ENCODE measurements at places on chromosomes 6 and 20.

GRCh38 chr6:16257999-16258708 is 19.8 kb downstream of the GMPR start:
- DNase-seq: no peak

GRCh38 chr20:62824476-62825332 is 7.9 kb downstream of the COL9A3 start:
- peak; percentile 52 for DNase-seq

DNA sequence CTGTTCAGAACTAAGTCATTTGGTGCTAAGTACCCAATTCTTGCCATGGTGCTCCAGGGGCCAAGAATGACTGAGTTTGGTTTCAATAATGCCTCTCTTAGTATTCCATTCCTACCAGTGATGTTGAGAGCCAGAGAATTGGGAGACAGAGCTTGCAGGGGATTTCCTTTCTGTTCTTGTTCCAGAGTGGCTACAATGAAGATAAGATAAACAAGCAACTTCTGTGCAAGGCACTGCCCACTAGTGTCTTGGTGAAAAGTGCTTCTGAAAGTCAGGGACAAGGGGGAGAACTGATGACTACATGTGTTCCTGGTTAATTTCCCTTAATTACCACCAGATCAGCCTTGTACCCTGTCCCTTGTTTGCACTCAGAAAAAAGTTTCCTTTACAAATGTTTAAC is 421.6 kb downstream of the BCKDHB start:
- DNase-seq: peak; percentile 29

GRCh38 chr20:62117362-62117646 is 5.0 kb upstream of the LSM14B start:
- no peak for DNase-seq

DNA sequence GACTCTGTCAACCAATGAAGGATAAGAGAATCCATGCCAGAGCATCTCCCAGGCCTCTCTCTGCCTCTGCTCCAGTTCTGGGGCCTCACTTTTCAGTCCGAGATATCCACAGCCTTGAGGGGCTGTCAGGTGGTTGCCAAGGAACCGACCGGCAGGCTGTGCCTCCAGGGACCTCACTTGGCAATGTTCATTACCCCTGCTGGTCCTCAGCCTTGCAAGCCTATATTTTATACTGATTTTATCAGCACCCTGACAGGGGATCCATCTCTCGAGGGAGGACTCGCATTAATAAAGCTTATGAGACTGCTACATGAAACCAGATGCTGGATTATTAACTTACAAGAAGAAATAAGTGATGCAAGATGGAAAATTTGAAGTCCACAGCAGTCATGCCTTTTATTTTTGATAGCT is 39.9 kb downstream of the TMC2 start:
- no peak for DNase-seq

DNA sequence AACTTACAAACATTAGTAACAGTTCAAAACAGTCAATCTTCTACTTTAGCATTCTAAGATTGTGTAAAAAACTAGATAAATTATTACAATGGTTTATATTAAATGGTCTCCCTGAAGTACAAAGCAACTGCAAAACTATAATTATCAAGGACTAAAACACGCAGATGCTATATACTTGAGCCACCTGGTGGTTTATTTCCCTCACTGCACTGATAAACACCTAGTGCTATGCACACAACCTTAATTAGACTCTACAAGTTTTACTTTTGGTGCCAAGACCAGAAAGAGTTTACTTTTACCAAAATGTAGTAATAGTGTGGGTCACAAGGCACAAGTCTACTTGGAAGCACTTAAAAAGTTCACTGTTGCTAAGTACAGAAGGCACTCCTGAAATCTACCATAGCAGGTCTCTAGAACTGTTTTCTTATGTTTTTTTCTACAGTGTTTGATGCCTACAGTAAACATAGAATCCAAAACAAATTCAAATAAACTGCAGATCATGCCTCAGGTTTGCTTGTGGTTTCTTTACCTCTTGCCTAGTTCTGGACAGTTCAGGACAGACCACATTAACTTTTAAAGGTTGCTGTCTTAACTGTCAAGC is 49.2 kb downstream of the GMDS start:
- peak; percentile 53 for DNase-seq

- DNase-seq: peak; percentile 69
Measured at GRCh38 chr20:35510951-35511735, 18.3 kb downstream of the C20orf173 start.

GRCh38 chr6:139172567-139172966 is 37.7 kb downstream of the HECA start:
- DNase-seq: no peak

- DNase-seq: no peak
Measured at GRCh38 chr6:111806165-111806547, 67.1 kb downstream of the FYN start.

DNA sequence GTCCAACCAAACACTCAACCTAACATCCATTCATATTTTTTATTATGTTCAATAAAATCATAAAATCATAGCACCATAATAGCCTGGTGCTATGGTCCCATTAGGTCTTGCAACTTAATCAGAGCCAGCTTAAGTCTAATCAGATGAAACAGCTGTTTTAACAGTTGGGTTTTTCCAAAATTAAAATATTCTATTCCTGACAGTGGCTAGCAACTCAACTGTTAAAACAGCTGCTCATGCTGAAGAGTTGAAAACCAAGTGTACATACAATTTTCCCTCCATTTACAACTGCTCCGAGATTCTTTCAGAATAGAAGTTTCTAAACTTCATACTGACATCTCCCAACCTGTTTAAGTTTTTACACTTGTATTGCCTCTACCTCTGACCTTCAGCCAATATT is 89.5 kb downstream of the UBE3D start:
- no peak for DNase-seq

DNA sequence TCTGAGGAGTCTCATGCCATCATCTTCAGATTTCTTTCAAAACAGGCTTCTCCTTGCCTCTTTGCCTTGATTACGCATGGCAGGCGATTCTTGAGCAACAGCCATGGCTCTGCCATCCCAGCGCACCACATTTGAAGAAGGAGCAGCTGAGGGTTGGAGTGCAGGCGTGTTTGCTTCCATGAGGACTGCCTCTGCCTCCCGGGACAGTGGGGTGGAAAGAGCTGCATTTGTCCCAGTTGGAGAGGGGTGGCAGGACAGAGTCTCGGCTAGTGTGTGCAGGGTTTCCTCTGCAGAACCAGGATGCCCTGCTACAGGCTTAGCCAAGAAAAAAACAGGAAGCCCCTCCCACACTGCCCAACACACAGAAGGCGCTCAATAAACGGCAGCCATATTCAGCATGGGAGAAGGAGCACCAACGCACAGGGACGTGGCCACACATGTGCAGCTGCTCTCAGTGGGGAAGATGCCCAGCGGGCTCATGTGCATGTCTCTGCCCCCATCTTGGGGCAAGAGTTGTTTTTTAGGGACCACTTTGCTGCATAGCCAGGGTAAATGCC is 36.6 kb downstream of the IRF4 start:
- no peak for DNase-seq

GRCh38 chr20:11807054-11808048 is 110.3 kb upstream of the BTBD3 start:
- peak; percentile 94 for DNase-seq

DNA sequence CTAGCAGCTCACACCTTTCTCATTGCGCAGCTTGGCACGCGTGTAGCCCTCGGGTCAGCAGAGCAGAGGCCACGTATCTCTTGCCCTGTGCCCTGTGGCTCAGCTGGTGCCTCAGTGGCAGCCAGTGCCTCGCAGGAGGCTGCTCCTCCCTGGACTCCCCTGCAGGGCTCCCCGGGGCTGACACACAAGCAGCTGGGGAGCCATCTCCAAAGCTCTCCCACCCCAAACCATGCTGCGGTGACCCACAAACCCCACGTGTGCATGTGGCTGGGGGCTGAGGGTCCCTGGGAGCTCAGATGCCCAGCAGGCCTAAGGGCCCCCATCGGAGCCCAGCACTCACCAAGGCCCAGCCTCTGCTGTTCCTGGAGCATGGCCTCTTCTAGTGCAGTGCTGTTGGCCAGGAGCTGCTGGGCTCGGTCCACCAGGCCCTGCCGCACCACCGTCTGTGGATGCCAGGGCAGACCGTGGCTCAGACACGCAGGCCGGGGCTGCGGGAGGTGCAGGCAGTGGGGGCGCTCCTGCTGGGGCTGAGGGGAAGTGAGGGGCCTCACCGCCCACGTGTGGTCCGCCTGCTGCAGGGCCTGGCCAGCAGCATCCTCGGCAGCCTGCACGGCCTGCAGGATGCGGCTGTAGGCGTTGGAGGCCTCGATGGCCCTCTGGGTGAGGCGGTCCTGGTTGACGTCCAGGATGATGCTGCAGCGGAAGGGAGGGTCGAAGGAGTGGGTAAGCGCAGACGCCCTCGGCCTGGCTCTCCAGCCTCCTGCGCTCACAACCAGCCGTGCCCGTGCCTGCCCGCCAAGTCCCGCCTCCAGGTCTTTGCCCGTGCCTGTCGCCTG is 13.8 kb downstream of the ADRM1 start:
- no peak for DNase-seq

- no peak for DNase-seq
Measured at GRCh38 chr20:44941120-44941691, 19.0 kb downstream of the TOMM34 start.

DNA sequence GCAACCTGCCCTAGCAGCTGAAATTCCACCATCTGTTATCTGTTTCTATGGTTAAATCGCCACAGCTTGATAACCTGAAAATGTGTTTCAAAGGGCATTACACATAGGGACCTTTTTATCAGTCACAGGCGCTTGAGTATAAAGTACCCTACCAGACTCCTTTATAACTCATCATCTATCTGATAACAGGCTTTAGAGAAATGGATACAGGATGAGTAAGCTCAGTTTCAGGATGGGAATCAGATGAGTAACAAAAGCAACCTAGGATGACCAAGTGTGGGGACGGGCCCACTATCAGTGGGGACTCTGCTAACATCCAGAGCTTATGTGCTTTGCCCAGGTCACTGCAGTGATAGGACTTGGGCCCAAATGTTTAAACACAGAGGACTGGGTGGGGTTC is 75.6 kb downstream of the PRND start:
- no peak for DNase-seq

- peak; percentile 77 for DNase-seq
Measured at GRCh38 chr6:129312880-129313279, 397.1 kb downstream of the ARHGAP18 start.

GRCh38 chr20:48605364-48606171 is 222.2 kb downstream of the PREX1 start:
- no peak for DNase-seq

DNA sequence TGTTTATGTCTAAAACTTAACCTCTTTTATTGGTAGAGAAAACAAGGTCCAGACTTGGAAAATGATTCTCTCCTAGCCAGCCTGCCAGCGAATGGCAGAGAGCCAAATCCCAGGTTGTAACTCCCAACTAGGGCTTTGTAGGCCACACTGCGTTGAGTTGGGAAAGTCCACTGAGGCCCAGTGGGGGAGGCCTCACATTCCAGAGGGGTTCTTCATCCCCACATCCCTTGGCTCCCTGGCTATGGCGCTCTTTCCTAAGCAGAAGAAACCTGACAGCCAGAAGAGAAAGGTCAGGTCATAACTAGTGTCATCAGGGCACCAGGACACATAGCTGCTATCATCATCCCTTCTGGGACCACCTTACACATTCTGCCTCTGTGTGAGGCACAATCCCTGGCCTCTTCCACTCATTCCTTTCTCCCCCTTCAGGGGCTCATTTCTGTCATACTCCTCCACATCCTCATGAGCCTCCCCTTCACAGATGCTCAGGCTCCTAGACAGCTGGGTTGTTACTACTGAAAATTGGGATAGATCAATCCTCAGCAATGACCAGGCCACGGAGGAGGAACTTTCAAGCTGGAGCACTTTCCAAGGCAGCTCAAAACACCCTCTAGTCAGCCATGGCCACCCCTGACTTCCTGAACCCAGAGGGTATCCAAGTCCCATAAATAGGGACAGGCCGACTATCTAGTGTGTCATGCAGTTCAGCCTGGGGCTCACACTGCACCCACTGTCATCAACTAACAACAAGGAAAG is 48.6 kb downstream of the TCP11 start:
- peak; percentile 87 for DNase-seq

- DNase-seq: peak; percentile 29
Measured at GRCh38 chr6:142898927-142899895, 45.8 kb downstream of the HIVEP2 start.

DNA sequence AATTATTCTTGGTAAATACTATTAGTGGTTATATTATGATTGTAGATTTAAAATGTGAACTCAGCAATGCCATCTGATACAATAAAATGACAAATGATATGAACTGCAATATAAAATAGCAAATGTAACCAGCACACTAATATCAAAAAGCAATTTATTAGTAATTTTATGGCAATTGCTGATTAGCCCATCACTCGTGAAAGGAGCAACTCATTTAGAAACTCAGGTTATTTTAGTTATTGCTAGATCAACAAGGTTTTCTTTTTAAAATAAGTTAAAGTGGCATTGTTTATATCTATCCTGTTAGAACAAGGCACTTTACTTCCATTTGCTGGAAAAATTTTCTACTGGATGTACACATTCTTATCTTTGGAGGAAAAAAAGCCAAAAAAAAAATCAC is 18.4 kb upstream of the MCUR1 start:
- no peak for DNase-seq

GRCh38 chr6:87922196-87922946 is 125.3 kb upstream of the SPACA1 start:
- DNase-seq: no peak

DNA sequence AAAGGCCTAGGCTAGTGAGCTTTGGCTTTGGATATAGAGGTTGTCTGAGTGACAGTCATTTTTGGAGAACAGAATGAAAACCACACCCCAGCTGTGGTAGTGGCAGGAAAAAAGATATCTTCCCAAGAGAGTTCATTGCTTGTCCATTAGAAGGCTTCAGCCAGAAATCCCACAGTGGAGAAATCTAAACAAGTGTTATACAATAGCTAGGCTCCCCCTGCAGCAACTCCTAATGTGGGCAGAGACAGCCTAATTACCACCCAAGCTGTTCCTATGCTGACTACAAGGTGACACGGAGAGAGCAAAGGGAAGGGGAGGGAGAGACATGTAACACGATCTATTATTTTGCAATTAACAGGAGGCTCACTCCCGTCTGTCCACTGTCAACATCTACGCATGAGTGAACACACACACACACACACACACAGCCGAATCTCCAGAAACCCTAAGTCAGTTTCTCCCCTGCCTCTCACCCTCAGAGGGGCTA is 147.5 kb upstream of the TCF21 start:
- DNase-seq: peak; percentile 26

DNA sequence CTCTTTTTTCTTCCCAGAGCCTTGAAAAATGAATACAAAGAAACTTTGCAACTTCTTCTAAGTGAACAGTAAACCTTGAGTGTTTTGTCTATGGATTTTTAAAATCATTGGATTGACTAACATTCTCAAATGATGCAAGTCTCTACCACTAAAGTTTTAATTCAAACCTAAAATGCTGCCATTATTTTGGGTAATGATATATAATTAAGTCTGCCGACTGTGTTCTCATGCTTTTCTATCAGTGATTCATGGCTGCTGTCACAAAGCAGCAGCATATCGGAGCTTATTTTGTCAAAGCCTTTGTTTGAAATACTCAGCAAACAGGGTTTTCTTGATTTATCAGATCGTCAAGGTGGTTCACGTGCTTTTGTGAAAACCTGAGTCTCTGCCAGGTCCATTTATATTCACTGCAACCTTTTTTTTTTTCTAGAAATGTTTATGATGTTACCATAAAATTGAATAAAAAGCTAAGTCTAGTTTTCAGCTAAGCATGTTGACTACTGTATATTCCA is 96.3 kb downstream of the GJA1 start:
- no peak for DNase-seq

Data from fibroblast of skin of scalp (primary cell).